ENCODE measurements at places on chromosomes 1 and 21. TPM values are rescaled to one million over a fixed set of nuclear protein-coding genes. Genes with fewer than 3 reads are reported as not detected.

CDCA8 gene
- 6.1 TPM for total RNA-seq

PLA2G2A gene
- not detected for total RNA-seq

RAB25 gene
- not detected for total RNA-seq

GNG12 gene
- 201 TPM for total RNA-seq

C1orf94 gene
- not detected for total RNA-seq

CELA2A gene
- not detected for total RNA-seq

KCNN3 gene
- total RNA-seq: not detected

HAO2 gene
- not detected for total RNA-seq

Data from fibroblast of villous mesenchyme (primary cell).